ENCODE measurements at places on chromosomes 5 and 9. TPM values are rescaled to one million over a fixed set of nuclear protein-coding genes. Genes with fewer than 3 reads are reported as not detected.

- no peak overlapping the region for H3K27ac ChIP-seq
- H3K4me3 ChIP-seq, result no peak overlapping the region
- no peak for DNase-seq
- peaks cover 3% of the 10 kb centered on the region for H3K27me3 ChIP-seq
Observed at GRCh38 chr9:79357194-79357593, 214.6 kb upstream of the TLE4 start.

GRCh38 chr9:99876190-99876589 lies 30.3 kb upstream of the STX17 start:
- no peaks in the 10 kb centered on the region for H3K36me3 ChIP-seq
- no peak overlapping the region for H3K27ac ChIP-seq

GRCh38 chr9:107039542-107039941 lies 176.6 kb downstream of the ZNF462 start:
- no peak overlapping the region for H3K27ac ChIP-seq
- H3K27me3 ChIP-seq, result no peaks in the 10 kb centered on the region
- H3K36me3 ChIP-seq, result no peaks in the 10 kb centered on the region
- no peak for DNase-seq

DNA sequence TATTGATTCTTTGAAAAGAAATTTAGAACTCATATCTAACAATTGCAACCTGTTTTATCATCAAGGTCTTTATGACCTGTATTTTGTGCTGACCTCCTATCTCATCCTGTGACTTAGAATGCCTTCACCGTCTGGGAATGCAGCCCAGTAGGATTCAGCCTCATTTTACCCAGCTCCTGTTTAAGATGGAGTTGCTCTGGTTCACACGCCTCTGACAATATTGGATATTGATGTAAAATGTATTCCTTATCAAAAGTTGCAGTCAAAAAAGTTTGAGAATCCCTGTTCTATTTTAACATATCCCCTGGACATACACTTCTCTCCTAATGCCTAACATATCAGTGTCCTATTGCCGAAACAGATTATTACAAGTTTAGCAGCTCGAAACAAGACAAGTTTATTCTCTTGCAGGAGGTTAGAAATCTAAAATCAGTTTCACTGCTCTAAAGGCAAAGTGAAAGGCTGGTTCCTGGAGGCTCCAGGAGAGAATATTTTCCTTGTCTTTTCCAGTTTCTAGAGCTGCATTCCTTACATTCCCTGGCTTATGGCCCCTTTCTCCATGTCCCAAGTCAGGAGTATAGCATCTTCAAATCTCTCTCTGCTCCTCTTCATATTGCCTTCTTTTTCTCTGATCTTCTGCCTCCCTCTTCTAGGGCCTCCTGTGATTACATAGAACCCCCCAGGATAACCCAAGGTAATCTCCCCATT lies 31.5 kb upstream of the LVRN start:
- H3K36me3 ChIP-seq, result no peaks in the 10 kb centered on the region
- H3K4me3 ChIP-seq, result no peak overlapping the region
- H3K27ac ChIP-seq, result no peak overlapping the region
- no peak for DNase-seq

- H3K36me3 ChIP-seq, result no peaks in the 10 kb centered on the region
- no peak overlapping the region for H3K4me3 ChIP-seq
- DNase-seq, result no peak
- no peaks in the 10 kb centered on the region for H3K27me3 ChIP-seq
- no peak overlapping the region for H3K27ac ChIP-seq
- peaks cover 7% of the 10 kb centered on the region for H3K4me1 ChIP-seq
Observed at GRCh38 chr9:587527-587926, 254.0 kb upstream of the DMRT1 start.

DNA sequence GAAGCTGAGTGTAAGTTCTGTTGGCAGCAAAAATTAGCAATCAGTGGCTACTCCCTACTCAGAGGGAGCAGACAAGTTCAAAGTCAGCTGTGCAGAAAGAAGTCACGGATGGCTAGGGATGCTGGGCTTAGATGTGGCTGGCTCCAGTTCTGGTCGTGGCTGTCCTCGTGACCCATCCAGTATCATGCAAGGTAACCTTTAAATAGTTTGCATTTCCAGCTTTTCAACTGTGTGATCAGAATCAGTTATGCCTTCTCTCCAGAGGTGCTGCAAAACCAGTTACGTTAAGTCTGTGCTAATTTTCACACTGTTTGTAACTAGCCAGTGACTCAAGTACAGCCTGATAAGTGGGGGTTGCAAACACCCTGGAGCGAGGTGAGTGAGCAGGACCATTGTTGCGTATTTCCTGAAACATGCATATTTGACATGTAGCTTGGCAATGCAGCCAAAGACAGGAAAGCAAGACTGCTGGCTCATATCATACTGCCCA lies 302.4 kb downstream of the ATPSCKMT start:
- no peaks in the 10 kb centered on the region for H3K27me3 ChIP-seq
- DNase-seq, result no peak
- H3K27ac ChIP-seq, result no peak overlapping the region
- no peaks in the 10 kb centered on the region for H3K4me1 ChIP-seq
- no peak overlapping the region for H3K4me3 ChIP-seq
- no peaks in the 10 kb centered on the region for H3K36me3 ChIP-seq

DNA sequence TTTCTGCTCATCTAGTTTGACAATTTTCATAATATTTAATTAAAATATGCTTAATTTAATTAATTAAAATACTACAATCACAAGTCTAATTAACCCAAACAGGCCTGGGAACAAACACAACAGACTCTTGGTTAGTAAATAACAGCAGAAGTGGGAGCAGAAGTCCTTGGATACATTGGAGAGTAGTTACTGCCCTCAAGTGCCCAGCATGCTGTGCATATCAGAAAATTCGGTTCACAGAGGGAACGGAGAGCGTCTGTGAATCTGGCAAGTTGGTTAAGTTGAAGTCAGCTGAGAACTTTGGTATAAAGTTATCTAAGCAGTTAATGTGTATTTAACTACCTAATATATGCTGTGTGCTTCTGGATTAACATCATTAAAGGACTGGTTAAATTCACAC lies 87.0 kb upstream of the ATG10 start:
- H3K4me1 ChIP-seq, result no peaks in the 10 kb centered on the region
- H3K4me3 ChIP-seq, result no peak overlapping the region

The CAMK4 gene
- 82.7 TPM for total RNA-seq

The DIPK1B gene
- total RNA-seq, result 0.16 TPM

The PPIC gene
- total RNA-seq, result not detected

The ANKRA2 gene
- total RNA-seq, result 12.4 TPM

The IL3 gene
- not detected for total RNA-seq

Data from activated CD8-positive, alpha-beta T cell treated with anti-CD3 and anti-CD28 coated beads, Interleukin-2, amount 10 ng/mL, durations not matched to agents 7 days and 5 days (primary cell).